ENCODE measurements at places on chromosomes 2 and 18.
A peak's percentile ranks its signal among the peaks of the same experiment; 100 is the strongest.

- peak; percentile 91 for DNase-seq
Measured at GRCh38 chr2:190838492-190838910, 42.1 kb upstream of the GLS start.

DNA sequence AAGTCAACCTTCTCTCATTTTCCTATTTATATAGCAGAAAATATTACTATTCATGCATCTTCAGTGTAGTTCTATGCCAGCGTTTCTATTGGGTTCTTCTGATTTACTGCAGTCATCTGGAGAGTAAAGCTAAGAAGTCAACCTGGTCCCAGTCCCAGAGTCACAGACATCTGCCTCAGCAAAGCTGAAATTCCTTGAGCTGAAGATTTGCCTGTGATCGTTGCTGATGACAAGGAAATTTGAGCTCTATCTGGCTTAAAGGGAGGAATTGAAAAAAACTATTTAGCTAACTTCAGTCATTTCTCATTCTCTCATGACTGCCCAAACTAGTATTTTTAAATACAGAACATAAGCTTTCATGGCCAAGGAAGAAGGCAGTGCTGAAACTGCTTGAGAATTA lies 45.7 kb downstream of the RND3 start:
- DNase-seq = no peak

- DNase-seq = no peak
Measured at GRCh38 chr2:56382466-56382865, 198.7 kb downstream of the CCDC85A start.

GRCh38 chr2:43221124-43221762 lies 5.2 kb downstream of the ZFP36L2 start:
- peak; percentile 55 for DNase-seq

DNA sequence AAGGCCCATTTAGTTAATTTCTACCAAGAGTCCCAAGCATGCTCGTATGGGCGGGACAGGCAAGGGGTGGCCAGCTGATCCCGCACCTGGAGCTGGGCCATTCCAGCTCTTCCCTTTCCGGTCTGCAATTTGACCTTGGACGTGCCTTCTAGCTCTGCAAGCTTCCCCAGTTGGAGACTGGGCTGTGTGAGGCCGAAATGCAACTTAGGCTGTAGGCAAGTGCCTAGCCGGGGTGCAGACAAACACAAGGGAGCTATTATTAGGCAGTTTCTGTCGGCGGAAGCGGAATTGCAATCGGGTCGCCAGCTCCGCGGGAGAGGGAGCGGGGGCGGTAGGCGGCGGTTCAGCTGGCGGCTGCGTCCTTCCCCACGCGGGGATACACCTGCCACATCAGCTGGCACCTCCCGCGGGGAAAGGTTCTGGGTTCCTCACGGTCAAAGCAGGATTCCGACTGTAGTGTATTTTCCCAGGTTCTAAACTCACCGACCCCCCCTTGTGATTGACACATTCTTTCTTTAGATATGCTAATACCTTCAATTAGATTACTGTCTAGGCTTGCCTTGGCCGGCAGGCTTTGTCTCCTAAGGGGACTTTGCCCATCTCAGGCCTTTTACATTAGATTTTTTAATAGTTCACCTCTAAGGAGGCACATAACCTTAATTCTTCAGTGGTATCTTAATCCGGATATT lies 17.1 kb upstream of the ZNF532 start:
- DNase-seq = no peak

- DNase-seq = peak; percentile 68
Measured at GRCh38 chr2:149161481-149162225, 123.2 kb downstream of the LYPD6B start.

- no peak for DNase-seq
Measured at GRCh38 chr2:10022966-10023662, 20.2 kb upstream of the KLF11 start.

DNA sequence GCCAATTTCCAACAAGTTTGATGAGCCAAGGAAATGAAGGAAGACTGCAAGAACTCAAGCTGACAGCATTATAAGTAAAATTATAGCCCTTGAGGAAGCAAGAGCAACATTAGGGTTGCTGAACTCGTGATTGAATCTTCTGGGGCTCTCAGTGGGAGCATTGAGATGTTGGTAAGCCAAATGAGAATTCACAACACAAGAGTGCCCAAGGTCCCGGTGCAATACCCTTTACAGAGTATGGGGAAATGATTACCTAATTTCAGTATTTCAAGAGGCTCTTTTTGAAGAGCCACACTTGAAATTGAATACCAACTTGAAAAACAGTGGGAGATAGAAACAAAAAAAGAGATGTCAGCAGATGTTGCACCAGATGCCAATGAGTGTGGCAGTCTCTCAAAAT lies 554.5 kb downstream of the STK39 start:
- DNase-seq = no peak

GRCh38 chr18:65661391-65661790 lies 89.4 kb upstream of the CDH7 start:
- no peak for DNase-seq

GRCh38 chr2:31234683-31235503 lies 941 bp downstream of the EHD3 start:
- no peak for DNase-seq

- no peak for DNase-seq
Measured at GRCh38 chr2:179311101-179311500, 46.5 kb upstream of the SESTD1 start.

- DNase-seq = no peak
Measured at GRCh38 chr2:103012590-103012989, 250.8 kb downstream of the TMEM182 start.

DNA sequence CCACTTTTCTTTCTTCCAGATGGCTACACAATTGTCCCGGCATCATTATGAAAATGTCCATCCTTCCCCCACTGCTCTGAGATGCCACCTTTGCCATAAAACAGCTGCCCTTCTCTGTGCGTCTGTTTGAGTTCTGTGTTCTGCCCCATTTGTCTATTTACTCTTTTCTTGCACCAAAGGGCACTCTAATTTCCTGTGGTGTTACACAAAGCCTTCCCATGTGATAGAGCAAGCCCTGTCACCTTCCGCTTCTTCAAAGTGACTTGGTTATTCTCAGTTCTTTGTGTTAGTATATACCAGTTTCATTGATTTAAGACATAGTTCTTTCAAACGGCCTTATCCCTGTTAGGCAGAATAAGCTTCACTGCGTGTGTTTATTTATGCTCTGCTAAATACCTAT lies 84.1 kb downstream of the FBXO15 start:
- DNase-seq = no peak

- no peak for DNase-seq
Measured at GRCh38 chr2:59824314-59824713, 729.1 kb downstream of the BCL11A start.

DNA sequence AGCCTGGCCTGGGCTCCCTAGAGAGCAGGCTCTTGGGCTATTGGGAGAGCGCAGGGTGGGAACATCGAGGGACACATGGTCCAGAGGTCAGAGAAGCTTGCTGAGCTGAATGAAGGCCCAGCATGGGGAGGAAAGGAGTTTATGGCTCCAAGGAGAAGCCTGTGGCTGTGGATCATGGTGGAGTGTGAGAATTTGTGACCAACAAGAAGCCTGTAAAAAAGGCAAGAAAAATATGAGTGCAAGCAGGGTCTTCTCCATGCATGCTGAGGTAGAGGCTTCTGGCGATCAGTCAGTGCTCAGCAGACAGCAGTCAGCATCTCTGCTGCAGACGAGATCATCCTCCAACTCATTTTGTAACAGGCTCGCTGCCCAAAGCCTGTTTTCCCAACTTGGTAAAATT lies 1.3 kb upstream of the SCYGR3 start:
- no peak for DNase-seq

GRCh38 chr2:20225294-20226151 lies 593 bp upstream of the SDC1 start:
- peak; percentile 63 for DNase-seq

DNA sequence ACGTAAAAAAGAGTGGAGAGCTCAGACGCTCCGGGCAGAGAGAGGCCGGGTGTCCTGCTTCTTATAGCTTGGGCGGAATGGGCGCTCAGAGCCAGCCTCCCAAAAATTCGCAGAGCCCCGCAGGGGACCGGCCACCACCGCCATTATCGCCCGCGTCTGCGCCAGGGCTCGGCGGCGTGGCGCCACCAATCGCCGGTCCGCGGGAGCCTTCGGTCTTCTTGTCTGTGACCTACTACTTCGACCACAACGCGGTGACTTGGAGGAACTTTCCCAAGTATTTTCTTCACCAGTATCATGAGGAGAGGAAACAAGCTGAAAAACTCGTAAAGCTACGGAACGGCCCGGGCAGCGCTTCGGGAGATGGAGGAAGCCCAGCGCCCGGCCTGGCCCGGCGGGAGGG lies 1138.1 kb upstream of the CHAC2 start:
- no peak for DNase-seq

GRCh38 chr2:220451438-220451837 lies 824.0 kb downstream of the SLC4A3 start:
- DNase-seq = no peak

GRCh38 chr2:126913329-126913728 lies 14.6 kb downstream of the TEX51 start:
- no peak for DNase-seq

DNA sequence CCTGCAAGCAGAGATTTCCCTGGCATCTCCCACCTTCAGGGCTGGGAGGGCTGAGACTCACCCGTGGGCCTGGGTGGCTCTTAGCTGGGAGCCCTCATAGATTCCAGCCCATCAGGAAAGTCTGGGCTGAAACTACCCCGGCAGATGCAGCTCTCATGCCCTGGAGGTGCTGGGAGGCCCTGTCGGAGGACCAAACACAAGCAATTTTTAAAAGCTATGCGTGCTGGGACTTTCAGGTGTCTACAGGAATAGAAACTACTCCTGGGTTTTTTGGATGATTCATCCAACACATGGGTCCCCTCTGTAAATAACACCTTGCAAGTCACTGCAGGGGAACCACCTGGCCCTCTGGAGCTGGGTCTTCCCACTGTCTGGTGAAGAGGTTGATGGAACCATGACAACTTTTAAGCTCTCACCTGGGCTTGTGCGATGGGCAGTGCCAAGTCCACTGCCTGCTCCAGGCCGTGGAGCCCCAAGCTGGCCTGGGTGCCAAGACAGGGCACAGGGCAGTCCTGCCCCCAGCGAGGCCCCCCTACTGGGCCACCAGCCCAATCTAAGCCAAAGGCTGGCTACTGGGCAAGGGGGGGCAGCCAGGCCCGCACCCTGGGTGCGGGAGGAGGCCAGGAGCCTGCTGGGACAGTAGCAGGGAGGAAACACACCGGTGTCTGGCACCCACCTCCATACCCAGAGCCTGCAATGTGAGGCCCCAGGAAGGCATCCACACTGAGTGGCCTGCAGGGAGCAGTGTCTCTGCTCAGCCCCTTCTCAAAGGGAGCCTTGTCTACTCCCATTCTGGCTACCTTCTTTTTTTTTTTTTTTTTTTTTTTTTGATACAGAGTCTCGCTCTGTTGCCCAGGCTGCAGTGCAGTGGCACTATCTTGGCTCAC lies 1.1 kb upstream of the GPR55 start:
- no peak for DNase-seq

DNA sequence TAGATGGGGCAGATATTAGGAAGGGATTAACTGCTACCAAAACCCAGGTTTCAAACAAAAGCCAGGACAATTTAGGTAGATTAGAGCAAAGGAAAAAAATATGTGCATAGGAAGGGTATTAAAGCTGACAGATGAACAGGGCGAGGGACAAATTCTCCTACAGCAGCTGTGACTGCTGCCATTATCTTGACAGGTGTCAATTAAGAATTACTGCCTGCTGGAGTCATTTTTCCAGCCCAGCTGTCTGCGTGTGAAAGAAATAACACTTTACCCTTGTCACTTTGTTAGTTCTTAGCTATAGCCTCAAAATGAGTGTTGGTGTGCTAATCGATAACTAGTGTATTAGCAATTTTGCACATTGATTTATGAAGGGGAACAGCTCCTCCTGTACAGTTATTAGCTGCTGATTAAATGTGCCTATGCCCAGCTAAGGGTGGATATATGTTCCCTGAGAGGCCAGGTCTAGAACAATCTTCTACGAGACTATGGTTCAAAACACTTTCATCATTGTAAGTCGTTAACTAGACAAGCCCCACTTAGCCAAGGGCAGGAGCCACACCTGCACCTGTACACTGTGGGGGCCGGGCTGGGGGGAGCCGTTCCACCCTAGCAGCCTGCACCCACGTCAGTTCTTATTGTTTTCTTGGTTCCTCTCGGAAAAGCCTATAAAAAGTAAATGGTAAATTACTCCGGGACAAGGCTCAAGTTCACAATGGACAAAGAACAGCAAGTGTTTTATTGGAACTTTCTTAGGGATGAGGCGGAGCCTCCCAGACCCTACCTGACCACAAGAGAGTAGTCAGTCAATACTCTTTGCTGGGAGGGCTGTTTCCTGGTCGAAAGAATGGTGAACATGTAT lies 7.7 kb downstream of the TSHZ1 start:
- DNase-seq = no peak

- DNase-seq = no peak
Measured at GRCh38 chr2:232038251-232038880, 76.9 kb downstream of the DIS3L2 start.

DNA sequence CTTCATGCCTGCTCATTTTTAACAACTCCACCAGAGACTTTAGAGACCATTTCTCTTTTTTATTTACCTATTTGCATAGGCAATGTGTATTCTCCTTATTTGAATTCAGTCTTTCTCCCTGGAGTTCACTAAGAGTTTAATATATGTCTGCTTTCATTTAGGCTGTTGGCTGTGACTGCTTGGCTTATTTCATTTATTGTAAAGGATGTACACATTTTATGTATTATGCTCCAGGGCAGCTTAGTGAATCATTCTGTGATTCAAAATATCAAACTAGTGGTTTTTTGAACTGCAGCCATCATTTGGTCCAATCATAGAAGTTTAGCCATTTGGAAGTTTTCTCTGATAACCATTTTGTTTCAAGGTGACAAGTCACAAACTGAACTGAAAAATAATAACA lies 229.6 kb downstream of the LPIN1 start:
- DNase-seq = no peak

DNA sequence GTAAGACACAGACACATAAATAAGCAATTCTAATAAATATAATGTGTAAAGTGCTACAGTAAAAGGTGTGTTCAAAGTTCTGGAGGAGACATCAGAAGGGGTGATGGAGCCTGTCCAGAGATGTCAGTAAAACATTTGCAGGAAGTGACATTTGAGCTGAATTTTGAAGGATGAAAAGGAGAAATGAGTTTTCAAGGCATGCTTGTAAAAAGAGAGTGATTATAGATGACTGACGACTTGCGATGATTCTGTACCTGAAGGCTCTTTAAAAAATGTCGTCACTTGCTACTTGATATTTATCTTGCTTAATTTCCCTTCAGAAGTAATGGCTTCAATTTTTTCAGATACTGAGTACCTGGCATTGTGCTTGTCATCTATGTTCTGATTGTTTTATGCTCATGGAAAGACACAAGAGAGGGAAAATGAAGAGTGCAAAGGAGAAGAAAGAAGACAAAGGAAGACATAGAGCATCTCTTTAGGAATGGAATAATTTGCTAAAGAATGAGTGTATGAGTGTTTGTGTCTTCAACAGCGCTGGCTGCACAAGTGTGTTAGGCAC lies 73.9 kb downstream of the PLA2R1 start:
- no peak for DNase-seq

- DNase-seq = no peak
Measured at GRCh38 chr2:69278366-69278765, 108.7 kb downstream of the GFPT1 start.

All from EL (cell line).